ENCODE measurements at places on chromosomes 5 and 9.

DNA sequence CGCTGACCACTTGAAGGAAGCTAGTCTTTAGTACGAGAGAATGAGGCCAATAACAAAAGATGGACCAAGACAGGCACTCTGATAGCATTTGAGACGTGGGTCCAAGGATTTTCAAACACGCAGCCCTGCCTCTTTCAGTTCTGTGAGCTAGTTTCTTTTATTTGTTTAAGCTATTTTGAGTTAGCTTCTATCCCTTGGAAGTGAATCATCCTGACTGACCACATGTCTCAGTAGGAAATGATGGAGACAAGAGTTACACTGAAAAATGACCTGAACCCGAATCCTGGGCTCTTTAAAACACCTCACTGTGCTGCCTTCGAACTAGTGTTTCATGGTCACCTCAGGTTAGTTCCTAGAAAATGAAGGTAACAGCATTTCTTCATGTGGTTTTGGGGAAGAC, 9.9 kb downstream of the TEK start:
- DNase-seq: no peak

DNA sequence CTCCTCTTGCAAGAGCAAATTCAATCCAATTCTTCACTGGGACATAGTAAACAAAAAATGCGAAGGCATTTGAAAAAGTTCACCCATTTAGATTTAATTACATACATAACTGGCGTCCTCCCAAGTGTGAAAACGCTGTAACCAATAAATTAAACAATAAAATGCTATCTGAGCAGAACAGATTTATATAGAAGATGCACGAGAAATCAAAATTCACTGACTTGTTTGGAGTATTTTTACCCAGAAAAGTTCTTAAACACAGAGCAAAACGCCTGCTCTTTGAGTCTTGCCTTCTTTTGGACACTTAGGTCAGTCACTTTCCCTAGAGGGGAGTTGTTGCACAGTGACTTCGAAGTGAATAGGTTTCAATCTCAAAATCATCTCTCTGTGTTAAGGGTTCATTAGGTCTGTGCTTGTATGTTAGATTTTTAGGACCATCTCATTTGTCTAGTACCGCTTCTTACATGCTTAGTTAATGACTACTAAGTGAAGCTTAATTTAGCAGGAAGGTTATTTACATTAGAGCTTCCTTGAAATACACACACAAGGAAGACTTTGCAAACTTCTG, 1.9 kb downstream of the ALDH1A1 start:
- no peak for DNase-seq

DNA sequence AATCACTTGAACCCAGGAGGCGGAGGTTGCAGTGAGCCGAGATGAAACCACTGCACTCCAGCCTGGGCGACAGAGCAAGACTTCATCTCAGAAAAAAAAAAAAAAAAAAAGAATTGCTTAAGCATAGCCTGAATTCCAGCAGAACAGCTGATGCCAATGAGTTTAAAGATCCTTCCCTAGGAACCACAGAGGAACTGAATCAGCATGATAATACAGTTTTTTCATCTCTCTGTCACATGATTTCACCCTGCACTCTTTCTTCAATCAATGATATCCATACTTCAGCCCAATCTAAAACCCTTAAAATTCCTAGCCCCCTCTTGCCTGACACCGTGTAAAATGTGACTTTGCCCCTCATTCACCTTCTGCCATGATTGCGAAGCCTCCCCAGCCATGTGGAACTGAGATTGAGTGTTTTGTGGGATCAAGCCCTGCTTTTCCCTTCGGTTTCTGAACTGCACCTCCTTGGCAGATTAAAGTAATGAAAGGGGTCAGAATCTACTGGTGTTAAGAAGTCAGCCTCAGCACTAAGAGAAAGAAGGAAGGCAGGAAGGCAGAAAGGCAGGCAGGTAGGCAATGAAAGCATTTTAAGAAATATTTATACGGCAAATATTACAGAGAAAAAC, 20.9 kb upstream of the DMXL1 start:
- no peak for DNase-seq

- DNase-seq: no peak
These were observed 19.1 kb downstream of the OXCT1 start for GRCh38 chr5:41851116-41851515.

- no peak for DNase-seq
These were observed 11.9 kb downstream of the LCN1 start for GRCh38 chr9:135533113-135533512.

GRCh38 chr5:23385036-23385435, 122.4 kb upstream of the PRDM9 start:
- DNase-seq: no peak

DNA sequence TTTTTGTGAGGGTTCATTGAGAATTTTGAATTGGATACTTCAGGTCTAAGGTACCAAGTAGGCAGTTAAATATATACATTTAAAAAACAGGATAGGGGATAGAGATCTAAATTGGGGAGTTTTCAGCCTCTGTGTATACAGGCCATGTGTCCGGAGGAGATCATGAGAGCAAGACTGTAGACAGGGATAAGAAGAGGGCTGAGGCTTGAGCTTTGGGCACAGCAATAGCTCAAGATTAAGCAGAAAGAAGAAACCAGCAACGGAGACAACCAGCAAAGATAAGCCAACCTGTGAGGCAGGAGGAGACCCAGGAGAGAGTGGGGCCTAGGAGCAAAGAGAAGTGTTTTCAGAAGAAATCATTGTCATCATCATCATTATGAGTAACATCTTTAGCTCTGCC, 258.4 kb downstream of the GRIA1 start:
- no peak for DNase-seq

GRCh38 chr5:8098081-8098480, 229.1 kb downstream of the MTRR start:
- DNase-seq: no peak

- no peak for DNase-seq
These were observed 98.2 kb upstream of the RIOK2 start for GRCh38 chr5:97281257-97281656.

- no peak for DNase-seq
These were observed 59.5 kb upstream of the FOXI1 start for GRCh38 chr5:170046241-170046640.

GRCh38 chr9:138028596-138028995, 151.0 kb downstream of the CACNA1B start:
- DNase-seq: no peak

GRCh38 chr5:141330299-141331080, at the start of gene PCDHGA1:
PCDHGA1 (plus strand) TSS chr5:141330514.
- DNase-seq: no peak

DNA sequence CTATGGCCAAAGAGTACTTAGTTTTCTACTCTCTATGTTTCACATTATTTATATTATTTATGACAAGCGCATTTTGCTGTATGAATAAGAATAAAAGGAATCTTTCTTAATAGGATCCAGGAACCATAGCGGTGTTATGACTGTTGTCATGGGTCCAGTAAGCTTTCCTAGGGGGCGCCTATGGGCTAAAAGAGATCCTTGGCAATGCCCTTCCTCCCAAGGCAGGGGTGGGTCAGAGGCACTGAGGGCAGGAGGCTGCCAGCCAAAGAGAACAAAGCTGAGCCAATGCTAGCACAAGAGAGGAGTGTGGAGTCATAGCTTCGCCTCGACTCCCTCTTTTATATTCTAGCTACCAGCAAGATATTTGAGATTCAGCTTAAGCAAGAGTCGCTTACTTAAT, 98.4 kb upstream of the GNAQ start:
- no peak for DNase-seq

DNA sequence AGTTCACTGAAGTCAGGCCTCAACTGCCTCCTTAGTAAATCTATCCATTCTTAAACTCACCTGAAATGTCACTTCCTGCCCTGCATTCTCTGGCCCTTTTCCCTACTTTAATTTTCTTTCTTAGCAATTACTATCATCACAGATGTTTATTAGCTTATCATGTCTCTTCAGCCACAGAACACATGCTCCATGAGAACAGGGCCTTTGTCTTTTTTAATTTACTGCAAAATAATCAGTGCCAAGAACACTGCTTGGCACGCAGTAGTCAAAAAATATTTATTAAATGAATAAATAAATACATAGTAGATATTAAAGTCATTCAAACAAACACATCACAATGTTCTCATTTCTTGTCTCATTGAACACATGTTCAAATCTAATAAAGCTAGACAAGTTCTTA, 46.2 kb downstream of the SKIC3 start:
- DNase-seq: no peak

GRCh38 chr9:14768405-14769229, 46.1 kb upstream of the CER1 start:
- DNase-seq: no peak

GRCh38 chr5:167918813-167919483, 372.5 kb upstream of the WWC1 start:
- no peak for DNase-seq

DNA sequence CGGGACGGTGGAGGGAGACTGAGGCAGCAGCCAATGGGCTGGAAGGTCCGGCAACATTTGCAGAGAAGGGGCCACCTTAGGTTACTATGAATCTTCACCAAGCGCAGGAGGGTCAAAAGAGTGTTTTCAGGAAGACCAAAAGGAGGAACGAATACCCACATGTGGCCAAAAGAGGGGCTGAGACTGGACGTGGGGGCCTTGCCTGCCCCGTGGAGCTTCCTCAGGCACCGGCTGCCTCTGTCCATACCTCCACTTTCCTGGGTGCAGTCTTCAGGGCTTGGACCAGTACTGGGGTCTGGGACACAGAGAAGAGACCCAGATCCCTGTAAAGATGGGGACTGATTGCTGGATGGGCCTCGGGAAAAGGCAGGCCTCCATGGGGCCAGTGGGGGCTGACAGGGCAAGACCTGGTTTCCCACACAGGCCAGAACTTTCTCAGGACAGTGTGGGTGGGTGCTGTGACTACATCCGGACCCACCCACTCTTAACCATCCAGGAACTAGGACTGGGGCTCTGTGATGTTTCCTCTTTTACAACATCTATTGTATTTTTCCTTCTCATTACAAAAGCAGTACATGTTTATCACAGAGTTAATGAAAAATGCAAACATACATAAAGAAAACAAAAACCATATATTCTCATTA, 294.7 kb downstream of the ZSWIM6 start:
- DNase-seq: no peak

DNA sequence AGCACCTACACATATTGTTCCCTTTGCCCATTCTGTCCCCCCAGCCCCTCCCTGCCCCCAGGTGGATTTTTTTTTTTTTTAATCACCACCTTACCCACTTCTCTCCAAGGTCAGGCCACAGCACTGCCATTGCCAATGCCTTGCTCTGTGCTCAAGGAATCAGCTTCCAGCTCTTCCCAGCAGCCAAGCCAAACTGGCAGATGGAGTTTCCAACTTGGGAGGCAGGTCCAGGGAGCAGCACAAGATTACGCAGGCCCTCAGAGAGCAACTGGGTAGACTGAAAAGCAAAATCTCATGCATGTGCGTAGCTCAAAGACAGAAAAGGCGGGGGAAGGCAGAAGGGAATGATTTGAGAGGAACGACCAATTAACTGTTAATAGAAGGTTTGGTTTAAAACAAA, 15.1 kb downstream of the GRHPR start:
- DNase-seq: no peak

DNA sequence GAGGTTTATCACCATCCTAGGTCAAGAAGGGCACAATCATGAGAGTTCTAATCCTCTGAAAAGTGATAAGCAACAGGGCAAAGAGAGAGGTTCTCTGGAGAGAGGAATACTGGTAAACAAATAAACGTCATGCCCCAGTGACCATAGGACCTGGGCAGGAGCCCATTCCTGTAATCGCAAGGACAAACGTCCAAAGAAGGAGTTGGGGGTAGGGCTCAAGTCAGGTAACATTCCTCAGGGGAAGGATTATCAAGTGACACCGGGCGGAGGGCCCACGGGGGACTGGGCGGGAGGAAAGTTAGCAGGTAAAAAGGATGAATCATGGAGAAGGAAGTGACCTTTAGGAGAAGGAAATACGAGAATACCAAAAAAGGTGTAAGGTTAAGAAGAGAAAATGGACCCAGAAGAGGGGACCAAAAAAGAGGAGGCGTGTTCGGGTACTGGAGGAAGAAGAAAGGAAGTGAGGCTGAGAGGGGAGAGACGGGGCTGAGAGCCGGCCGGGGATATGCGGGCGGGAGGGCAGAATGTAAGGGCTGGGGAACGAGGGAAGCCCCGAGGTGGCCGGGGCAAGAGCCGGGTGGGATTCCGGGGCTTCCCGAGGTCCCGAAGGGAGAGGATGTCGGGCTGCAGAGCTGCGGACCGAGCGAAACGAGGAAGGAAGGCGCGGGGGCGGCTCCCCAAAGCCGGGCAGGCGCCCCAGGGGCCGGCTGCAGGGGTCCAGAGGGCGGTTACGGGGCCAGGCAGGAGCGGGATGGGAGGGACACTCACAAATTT, 583 bp downstream of the DIAPH1 start:
- DNase-seq: no peak
